NCI-H1436 (cell line): ENCODE measurements at places on chromosomes 11 and 22.

- DNase-seq: no peak
Observed at GRCh38 chr11:69007975-69008381, 5.1 kb downstream of the MRGPRF start.

- DNase-seq: no peak
Observed at GRCh38 chr11:113167599-113167998, 146.8 kb upstream of the TTC12 start.

DNA sequence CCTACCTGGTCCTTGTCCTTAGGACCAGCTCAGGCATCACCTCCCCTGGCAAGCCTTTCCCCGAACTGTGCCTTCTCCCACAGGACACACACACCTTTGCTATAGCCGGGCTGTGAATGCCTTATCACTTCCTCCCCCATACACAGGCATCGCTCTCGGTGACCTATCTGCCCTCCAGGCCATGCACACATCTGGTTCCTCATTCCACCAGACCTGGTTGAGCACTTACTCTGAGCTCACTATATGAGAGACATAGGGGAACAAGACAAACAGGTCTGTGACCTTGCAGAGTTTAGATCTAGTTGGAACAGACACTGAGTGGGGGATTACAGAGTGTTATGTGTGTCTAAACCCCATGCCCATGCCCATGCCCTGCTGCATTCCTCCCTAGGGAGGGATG lies 3.1 kb upstream of the BCR start:
- no peak for DNase-seq

GRCh38 chr11:75867778-75868374 lies 52.9 kb downstream of the UVRAG start:
- DNase-seq: peak; percentile 34

DNA sequence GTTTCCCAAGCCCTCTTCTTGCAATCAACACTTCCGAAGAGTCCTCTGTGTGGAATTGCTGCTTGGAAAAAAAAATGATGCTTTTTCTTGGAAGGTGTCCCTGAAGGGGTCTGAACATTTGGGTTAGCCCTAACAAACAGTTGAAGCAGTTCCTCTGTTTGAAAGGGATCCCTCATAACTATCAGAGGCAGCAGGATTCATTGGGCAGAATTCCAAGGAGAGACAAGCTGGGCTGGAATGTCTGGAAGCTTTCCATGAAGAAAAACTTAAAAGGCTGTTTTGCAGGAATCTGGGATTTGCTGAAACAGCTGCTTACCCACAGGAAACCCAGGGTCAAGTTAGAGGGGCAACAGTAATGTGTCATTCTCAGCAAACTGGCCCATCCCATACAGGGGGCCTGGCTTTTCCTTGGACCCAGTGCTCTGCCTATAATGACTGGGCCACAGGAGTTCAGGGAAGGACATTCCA lies 3.1 kb downstream of the CSNK2A3 start:
- DNase-seq: no peak

- DNase-seq: no peak
Observed at GRCh38 chr11:129861702-129862522, 33.5 kb downstream of the NFRKB start.

DNA sequence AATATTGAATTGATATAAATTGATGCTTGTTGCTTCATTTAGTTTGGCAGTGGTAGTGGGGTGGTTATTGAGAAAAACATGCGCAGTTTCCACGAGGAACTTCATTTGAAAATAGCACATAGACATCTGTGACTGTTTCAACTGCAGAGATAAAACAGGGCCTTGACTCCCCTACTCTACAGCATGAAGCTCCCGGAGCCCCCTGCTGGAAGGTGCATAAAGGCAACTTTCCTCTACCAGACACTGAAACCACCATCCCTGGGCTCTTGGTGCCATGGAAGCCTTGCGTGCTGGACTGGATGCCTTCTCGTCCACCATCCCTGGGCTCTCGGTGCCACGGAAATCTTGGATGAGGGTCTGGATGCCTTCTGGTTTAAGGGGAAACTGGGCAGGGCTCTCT lies 195.9 kb downstream of the CSNK2A3 start:
- DNase-seq: peak; percentile 10

DNA sequence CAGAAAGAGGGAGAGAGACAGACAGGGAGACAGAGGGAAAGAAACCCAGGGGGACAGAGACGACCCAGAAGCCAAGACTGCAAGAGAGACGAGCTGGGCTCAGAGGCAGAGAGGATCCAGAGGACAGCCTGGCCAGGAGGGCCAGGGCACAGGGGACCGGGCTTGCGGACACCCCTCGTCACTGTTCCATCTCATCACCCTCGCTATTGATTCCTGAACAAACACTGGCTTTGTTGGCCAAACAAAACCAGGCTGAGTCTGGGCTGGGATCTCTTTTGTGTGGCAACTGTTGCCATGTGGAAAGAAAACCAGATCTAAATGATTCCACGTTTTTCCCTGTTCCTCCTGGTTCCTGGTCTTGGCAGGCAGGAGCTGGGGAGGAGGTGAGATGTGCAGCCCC lies 339.4 kb downstream of the MN1 start:
- DNase-seq: no peak

DNA sequence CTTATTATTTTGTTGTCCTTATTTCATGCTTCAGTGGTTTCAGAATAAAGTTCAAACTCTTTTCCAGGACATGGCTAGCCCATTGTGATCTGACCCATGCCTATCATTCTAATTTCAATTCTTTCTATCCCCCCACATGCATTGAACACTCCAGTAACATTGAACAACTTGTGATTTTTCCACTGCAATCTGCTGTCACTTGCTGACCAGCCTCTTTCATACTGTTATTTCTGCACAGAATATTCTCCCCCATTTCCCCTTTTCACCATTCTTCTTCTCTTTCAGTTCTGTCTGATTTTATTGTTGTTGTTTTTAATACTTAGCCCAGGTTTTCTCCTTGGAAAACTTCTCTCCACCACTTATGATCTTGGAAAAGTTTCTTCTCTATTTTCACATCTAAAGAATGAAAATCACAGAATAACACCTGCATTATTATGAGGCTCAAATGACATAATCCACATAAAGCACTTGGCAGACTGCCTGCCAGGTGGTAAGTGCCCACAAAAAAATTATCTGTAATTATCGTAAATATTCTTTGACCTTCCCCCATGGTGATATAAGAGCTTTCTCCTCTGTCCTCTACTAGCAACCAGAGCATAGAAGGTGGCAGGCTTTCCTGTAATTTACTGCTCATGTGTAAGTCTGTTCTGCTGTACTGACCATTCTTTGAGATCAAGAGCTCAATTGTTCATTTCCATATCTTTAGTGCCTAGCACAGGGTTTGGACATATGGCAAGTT lies 51.9 kb upstream of the EED start:
- peak; percentile 70 for DNase-seq

DNA sequence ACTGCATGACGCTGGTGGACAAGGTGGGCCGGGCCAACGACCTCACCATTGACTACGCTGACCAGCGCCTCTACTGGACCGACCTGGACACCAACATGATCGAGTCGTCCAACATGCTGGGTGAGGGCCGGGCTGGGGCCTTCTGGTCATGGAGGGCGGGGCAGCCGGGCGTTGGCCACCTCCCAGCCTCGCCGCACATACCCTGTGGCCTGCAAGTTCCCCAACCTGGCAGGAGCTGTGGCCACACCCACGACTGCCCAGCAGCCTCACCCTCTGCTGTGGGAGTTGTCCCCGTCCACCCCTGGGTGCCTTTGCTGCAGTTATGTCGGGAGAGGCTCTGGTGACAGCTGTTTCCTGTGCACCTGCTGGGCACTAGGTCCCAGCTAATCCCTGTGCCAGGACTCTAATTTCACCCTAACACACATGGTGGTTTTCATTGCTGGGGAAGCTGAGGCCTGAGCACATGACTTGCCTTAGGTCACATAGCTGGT lies 49.0 kb upstream of the PPP6R3 start:
- no peak for DNase-seq

DNA sequence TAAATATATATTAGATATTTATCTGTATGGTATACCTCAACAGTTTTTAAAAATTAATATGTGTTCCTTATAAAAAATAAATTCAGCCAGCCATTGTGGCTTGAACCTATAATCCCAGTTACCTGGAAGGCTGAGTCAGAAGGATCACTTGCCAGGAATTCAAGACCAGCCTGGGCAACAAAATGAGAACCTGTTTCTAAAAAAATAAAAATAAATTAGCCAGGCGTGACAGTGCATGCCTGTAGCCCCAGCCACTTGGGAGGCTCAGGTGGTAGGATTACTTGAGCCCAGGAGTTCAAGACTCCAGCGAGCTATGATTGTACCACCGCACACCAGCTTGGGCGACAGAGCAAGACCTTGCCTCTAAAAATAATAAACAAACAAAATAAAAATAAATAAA lies 54.9 kb downstream of the PHF21A start:
- DNase-seq: no peak

DNA sequence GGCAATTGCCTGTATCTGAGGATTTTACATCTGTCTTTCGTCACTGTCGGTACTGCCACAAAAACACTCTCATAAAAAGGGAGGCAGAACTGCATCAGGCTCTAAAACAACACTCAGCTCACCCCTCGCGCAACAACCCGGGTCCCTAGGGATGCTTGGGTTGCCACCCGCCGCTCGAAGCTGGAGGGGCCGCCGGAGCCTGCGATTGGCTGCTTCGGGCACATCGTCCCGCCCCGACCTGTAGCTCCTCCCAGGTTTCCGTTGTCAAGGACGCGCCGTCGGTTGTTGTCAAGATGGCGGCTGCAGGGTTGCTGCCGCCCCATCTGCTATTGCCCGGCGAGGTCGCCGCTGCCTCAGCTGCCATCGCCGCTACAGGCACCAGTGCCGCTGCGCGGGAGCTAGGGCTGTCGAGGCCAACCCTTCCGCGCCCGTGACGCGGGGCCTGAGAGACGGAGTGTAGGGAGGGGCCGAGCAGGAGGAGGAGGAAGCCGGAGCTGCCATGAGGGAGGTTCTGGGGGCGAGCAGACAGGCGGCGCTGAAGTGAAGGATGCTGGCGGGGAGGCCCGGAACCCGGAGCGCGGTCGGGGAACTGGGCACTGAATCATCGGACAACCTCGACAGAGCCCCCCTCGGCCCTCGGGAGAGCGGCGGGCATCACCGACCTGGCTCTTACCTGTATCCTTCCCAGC lies at the start of gene CEP126:
CEP126 (plus strand) TSS at position 273 of the 689 bp plus-strand sequence; CDS start at position 548, 275 bp downstream.
- peak; percentile 97 for DNase-seq

- DNase-seq: no peak
Observed at GRCh38 chr11:10473371-10473770, 18.3 kb downstream of the AMPD3 start.

- DNase-seq: peak; percentile 0
Observed at GRCh38 chr11:22703040-22703439, 36.6 kb downstream of the GAS2 start.

GRCh38 chr11:108019870-108020540 lies 11.3 kb downstream of the CUL5 start:
- no peak for DNase-seq

GRCh38 chr22:28016781-28017557 lies 97.9 kb upstream of the PITPNB start:
- DNase-seq: no peak

DNA sequence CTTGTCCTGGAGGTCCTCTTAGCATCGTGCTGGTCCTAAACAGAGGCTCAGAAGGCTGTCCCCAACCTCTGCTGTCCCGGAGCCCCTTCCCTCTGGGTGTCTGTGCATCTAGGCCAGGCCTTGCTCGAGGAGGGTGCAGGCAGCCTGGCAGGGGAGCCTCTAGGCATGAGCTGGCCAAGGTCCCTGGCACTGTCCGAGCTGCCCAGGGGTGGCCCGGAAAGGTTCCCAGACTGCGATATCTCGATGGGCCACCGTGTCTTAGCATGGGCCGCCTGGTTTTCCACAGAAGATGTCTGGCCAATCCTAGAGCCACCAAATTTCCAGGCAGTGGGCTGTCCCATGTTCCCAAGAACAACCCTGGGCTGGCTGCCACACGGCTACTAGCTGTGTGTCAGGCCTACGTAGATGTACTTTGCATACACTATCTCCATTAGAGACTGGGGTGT lies 24.6 kb upstream of the SMIM38 start:
- DNase-seq: no peak

GRCh38 chr22:17864398-17865182 lies 90.3 kb upstream of the BID start:
- DNase-seq: no peak
